Dermis blood vessel endothelial cell (primary cell): ENCODE measurements at places on chromosomes 1 and 21. TPM values are rescaled to one million over a fixed set of nuclear protein-coding genes. Genes with fewer than 3 reads are reported as not detected.

TRPM2 gene
- total RNA-seq, result 1.8 and 3.2 TPM in 2 replicates

DNA sequence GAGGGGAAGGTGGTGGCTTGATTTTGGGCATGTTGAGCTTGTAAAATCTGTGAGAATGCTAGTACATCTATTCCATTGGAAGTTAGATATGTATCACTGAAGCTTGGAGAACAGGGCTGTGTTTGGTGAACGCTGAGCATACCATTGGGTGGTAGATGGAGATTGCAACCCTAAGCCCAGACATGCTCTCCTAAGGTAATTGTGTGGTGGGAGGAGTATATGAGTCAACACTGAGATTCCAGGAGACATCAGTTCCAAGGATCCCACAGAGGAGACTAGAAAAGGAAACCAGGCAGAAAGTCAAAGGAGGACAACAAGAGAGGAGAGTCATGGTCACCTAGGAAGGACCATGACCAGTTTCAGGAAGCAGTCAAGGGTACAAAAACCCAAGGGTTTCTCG, 60.4 kb downstream of the KIF21B start:
- DNase-seq, result no peak

RPE65 gene
- not detected in 2 replicates for total RNA-seq

INSRR gene
- total RNA-seq, result not detected in 2 replicates

RIMKLA gene
- under 0.01 and 0.05 TPM in 2 replicates for total RNA-seq

DNA sequence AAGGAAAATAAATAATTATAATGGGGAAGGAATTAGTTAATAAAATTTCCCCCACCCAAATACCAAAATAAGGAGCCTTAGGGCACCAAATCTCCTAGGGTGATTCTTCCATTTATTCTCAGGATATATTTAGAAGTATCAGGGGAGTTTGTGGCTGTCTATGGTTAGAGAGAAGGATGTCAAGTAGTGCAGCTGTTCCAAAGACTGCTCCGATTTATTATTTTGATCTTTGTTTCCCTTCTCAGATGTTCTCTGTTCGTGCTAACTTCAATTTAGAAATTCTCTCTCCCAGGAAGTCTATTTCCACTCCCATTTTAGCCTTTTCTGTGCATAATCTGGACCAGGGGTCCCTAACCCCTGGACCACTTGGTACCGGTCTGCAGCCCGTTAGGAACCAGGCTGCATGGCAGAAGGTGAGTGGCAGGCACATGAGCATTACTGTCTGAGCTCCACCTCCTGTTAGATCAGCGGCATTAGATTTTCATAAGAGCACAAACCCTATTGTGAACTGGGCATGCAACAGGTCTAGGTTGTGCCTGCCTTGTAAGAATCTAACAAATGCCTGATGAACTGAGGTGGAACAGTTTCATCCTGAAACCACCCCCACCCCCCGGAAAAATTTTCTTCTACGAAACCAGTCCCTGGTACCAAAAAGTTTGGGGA, 9.3 kb upstream of the MAST2 start:
- DNase-seq, result no peak

PLA2G4A gene
- 16.8 and 25.9 TPM in 2 replicates for total RNA-seq

GRCh38 chr1:157732755-157733154, 32.2 kb upstream of the FCRL3 start:
- no peak for DNase-seq

DNA sequence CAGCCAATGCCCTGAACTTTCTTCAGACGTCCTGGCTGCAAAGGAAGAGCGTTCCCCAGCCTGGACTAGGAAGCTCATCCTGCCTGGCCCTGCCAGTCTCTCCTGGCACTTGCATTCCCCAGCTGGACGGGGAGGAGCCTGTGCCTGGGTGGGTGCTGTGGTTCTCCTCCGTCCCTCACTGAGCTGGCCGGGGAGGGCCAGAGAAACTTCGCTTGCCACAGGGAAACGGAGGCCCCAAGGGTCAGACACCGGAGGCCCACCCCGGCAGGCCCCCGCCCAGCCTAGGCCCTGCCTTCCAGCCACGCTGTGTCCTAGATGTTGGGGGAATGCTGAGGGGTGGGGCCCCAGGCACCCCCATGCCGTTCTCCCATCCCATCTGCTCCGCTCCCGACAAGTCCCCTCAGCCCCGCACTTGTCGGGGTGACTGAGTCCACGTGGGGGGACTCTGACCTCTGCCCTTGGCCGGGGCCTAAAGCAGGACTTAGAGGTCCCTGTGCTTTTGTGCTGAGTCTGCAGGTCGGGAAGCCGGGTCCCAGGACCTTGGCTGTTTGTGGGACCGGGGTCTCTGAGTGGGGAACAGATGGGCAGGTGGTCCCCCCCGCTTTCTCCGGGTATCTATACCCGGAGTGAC, 4.8 kb downstream of the FTCD start:
- DNase-seq, result no peak

- peak; percentile 34 for DNase-seq
These were observed 78.2 kb downstream of the MACF1 start for GRCh38 chr1:39282537-39283216.

- DNase-seq, result peak; percentile 87
These were observed 2.9 kb downstream of the EIF2D start for GRCh38 chr1:206609229-206609991.

GRCh38 chr1:226349801-226350518, 41.0 kb upstream of the LIN9 start:
- DNase-seq, result peak; percentile 44

S100A11 gene
- total RNA-seq, result 12.3 and 24.6 TPM in 2 replicates

- DNase-seq, result peak; percentile 14
These were observed 90.7 kb upstream of the GFI1 start for GRCh38 chr1:92577261-92577895.

CA6 gene
- total RNA-seq, result not detected in 2 replicates

SIKE1 gene
- total RNA-seq, result 44.9 and 63.4 TPM in 2 replicates

TFF3 gene
- total RNA-seq, result 81.9 and 257 TPM in 2 replicates

ERRFI1 gene
- 32.4 and 50.5 TPM in 2 replicates for total RNA-seq

DNA sequence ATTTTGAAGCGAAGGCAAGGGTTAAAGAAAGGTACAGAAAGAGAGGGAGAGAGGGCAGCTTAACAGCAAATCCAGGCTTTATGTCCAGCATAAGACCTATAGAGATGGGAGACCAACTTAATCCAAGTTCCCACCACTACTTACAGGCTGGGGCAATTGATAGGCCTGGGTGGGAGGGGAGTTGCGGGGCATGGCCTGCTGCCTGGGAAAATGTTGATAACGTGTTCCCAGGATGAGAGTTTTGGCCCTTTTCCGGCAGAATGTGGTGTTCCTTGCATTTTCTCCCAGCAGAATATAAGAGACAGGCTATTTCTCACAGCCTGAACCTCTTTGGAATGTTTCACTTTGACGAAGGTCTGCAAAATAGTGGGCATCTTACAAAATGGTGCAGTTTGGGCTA, 34.9 kb upstream of the PLA2G5 start:
- no peak for DNase-seq

DNA sequence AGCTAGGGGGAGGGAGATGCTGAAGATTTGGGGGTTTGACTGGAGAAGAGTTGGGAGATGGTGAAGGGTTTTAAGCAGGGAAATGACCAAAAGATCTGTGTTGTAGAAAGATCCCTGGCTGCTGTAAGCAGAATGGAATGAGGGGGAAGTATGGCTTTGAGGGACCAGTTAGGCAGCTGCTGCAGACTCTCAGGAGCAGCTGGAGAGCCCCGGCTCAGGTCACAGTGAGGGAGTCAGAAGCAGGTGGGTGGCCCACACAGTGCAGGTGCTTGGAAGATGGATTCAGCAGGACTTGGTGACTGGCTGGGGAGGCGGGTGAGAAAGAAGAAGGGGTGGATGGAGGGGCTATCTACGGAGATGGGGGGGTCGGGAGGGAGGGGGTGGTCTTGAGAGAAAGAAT, 35.7 kb downstream of the EDN2 start:
- no peak for DNase-seq

DNA sequence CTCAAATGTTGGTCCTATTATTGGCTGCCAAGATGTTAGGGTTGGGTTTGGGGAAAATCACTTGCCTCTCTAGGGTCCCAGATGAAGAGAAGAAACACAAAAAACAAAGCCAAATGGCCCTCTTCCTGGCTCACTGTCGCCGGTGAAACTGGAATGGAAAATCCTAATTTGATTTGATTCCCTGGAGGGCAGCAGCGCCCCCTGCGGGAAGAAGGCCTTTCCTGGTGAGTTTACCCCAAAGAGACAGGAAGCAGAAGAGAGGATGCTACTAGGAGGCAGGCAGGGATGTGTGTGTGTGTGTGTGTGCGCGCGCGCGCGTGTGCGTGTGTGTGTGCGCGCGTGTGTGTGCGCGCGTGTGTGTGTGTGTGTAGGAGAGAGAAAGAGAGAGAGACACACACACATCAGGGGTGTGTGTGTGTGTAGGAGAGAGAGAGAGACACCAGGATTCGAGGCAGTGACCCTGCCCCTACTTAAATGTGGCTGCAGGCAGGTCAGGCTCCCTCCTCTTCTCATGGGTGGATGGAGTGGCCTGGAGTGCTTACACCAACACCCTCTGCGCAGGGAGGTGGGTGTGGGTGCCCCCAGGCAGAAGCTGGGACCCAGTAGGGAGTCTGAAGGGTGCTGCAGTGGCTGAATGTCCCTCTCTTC, 3.1 kb upstream of the SELENON start:
- peak; percentile 85 for DNase-seq

AKR7A3 gene
- total RNA-seq, result 0.14 and 0.34 TPM in 2 replicates

DNA sequence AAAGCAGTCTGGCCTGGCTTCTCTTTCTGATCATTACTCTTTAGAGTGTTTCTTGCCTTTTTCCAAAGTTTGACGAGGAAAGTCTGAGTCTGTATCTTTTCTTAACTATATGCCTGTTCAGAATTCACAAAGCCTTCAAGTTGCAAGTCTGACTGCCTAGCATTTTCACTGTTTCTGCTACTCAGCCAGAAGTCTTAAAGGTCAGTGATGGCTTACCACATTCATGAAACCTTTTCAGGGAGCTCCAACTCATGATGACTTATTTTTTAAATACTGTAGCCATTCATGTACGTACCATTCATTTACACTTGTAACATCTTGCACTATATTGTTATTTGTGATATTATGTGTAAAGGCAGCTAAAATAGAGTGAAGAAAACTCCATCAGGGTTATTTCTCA, 58.2 kb downstream of the TNFSF4 start:
- no peak for DNase-seq

- no peak for DNase-seq
These were observed 1.4 kb upstream of the BRINP3 start for GRCh38 chr1:190479050-190479397.

DNA sequence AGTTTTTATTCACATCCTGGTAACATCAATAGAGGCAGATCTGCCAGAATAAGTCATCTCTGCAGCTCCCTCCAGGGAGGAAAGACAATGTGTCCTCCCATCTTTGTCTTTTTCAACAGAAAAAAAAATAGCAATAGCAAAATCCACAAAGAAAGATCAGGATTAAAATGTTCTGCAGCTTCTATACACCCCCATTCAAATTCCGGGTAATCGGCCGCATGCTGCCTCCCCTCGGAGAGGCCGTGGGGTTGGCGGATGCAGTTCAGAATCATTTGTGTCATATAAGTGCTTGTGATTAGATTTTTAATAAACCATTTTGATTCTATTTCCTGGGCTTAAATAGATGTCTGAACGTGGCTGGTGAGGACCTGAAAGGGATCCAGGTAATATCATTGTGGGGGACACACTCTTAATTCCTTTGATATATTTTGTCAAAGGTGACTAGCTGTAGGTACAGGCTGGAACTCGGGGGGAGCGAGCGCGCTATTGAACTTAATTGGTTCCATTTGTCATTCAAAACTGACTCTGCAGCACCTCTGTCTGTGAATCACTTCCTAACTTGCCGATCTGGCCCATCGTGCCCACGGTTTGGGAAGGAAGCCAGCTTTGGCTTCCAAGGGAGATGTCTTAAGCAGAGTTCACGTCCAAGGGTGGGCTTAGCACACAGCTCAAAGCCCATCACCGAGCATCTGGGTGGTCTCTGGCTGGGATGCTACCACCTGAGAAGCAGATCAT, 85.6 kb upstream of the ARHGEF16 start:
- DNase-seq, result no peak

LCE1E gene
- total RNA-seq, result not detected in 2 replicates

GSTM5 gene
- under 0.01 TPM in 1 of 2 replicates, not detected in the other for total RNA-seq

PRAMEF4 gene
- not detected in 2 replicates for total RNA-seq

GRCh38 chr1:200862713-200863415, 9.9 kb upstream of the GPR25 start:
- DNase-seq, result no peak

SMPDL3B gene
- total RNA-seq, result 0.68 and 1.6 TPM in 2 replicates
